A549 treated with GW870086 at 1 μM for 4 hours (cell line): ENCODE measurements at places on chromosomes 11 and 22. TPM values are rescaled to one million over a fixed set of nuclear protein-coding genes. Genes with fewer than 3 reads are reported as not detected.

Gene HSPB2
- total RNA-seq = 0.13 to 0.29 TPM in 2 of 5 replicates, not detected in the others

Gene RASL10A
- 0.36 to 0.62 TPM (median 0.52 TPM) in 3 of 5 replicates, not detected in the others for total RNA-seq

Gene C11orf91
- 0.58 to 2.2 TPM (median 1.4 TPM) in 5 replicates for total RNA-seq

Gene TEX12
- 0.17 TPM in 1 of 5 replicates, not detected in the others for total RNA-seq

Gene OR4D5
- total RNA-seq = not detected in 5 replicates

Gene GPHA2
- not detected in 5 replicates for total RNA-seq

Gene NAALADL1
- total RNA-seq = not detected in 5 replicates

Gene ME3
- total RNA-seq = 13.2 to 19.2 TPM (median 17.2 TPM) in 5 replicates
